ENCODE measurements at places on chromosomes 7 and 10.
A peak's percentile ranks its signal among the peaks of the same experiment; 100 is the strongest.

- no peak for DNase-seq
Measured at GRCh38 chr10:67790534-67791408, 47.2 kb downstream of the DNAJC12 start.

DNA sequence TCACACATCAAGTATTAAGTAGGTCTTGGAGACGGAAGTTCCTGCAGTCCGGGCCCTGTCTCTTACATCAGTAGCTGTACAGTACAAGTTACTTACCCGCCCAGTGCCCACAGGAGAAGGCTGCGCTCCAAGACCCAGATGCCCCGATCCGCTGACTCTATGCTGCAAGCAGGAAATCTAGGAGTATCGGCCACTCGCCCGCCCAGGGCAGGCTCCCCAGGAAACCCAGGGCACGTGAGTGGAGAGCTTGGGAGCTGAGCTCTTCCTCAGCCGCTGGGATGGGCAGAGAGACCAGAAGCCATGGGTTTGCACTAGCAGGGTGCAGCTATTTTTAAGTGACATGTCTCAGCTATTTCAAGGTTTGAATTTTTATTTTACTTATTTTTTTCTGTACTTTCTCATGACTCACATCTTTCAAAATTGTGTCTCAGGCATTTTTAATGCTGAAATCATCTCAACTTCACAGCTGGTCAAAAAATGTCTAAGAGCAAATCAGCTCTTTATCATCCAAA lies 1.9 kb upstream of the GPER1 start:
- no peak for DNase-seq

DNA sequence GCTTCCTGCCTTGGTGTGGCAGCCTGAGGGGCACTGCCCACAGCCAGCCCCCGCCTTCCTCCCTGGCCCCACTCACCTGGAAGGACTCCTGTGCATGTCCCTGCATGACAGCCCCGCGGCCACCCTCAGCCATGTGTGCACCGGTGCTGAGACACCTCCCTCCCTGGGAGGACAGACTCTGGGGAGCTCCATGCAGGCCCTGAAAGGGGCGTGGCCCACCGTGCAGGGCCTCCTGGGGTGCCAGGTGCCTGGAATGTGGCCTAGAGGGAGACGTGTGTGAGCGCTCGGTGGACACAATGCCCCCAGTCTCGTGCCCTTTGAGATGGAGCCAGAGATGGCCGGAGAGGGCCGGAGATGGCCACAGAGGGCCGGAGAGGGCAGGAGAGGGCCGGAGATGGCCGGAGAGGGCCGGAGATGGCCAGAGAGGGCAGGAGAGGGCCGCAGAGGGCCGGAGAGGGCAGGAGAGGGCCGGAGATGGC lies 59.1 kb upstream of the PPP2R2D start:
- DNase-seq: no peak

GRCh38 chr10:75776738-75777504 lies 345.5 kb downstream of the LRMDA start:
- no peak for DNase-seq

DNA sequence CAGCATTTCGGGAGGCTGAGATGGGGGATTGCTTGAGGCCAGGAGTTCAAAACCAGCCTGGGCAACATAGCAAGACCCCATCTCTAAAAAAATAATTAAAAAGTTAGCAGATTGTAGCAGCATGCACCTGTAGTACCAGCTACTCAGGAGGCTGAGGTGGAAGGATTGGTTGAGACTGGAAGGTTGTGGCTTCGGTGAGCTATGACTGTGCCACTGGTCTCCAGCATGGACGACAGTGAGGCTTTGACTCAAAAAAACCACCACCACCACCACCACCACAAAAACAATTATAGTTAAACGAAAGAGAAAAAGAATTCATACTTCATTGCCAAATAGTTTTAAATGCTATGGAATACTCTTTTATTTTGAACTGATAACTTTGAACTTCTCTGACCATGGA lies 63.4 kb downstream of the VTI1A start:
- DNase-seq: no peak

GRCh38 chr10:1600861-1601260 lies 136.5 kb downstream of the ADARB2 start:
- no peak for DNase-seq

- peak; percentile 68 for DNase-seq
Measured at GRCh38 chr10:110354322-110354766, 49.6 kb upstream of the SMNDC1 start.

DNA sequence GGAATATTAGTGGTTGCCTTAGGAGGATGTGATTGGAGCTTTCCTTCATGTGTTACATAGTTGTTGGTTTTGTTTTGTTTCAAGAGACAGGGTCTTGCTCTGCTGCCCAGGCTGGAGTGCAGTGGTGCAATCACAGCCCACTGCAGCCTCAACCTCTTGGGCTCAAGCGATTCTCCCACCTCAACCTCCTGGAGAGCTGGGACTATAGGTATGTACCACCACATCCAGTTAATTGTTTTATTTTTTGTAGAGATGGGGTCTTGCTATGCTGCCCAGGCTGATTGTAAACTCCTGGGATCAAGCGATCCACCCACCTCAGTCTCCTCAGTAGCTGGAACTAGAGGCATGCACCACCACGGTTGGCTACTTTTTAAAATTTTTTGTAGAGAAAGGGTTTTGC lies 86.1 kb downstream of the RABGEF1 start:
- no peak for DNase-seq

DNA sequence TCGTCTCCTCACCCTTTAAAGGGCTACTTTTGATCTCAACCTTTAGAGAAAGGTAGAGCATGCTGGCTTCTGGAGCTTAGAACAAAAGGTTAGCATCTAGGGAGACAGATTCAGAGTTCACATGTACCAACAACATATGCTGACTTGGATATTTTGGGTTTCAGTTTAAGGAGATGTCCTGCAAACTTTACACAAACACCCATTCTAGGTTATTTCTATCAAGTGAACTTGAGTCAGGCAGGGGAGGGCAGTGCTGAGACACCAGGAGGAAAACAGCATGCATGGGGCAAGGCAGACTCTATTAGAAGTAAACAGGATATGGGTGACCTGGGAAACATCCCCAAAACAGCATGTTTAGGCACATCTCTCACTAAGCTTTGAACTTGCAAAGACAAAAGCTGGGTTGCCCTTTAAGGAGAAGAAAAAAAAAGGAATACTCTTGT lies 43.8 kb downstream of the ARL4A start:
- DNase-seq: no peak

- no peak for DNase-seq
Measured at GRCh38 chr10:110023785-110024465, 16.1 kb downstream of the ADD3 start.

- DNase-seq: no peak
Measured at GRCh38 chr10:22324893-22325271, 4.0 kb downstream of the BMI1 start.

DNA sequence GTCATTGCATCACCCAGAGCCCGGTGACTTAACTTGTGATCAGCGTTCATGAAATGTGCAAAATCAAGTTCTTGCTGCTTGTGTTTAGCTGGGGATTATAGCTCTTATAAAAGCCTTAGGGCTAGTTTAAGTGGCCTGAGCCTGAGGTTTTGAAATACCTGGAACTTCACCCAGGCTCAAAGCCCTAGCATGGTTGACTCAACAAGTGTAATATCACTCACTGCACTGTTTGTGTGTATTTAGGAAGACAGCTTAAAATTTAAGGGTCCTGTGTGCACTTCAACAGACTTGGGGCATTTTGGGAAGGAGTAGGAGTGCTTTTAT lies 489.5 kb downstream of the GATA3 start:
- DNase-seq: no peak

DNA sequence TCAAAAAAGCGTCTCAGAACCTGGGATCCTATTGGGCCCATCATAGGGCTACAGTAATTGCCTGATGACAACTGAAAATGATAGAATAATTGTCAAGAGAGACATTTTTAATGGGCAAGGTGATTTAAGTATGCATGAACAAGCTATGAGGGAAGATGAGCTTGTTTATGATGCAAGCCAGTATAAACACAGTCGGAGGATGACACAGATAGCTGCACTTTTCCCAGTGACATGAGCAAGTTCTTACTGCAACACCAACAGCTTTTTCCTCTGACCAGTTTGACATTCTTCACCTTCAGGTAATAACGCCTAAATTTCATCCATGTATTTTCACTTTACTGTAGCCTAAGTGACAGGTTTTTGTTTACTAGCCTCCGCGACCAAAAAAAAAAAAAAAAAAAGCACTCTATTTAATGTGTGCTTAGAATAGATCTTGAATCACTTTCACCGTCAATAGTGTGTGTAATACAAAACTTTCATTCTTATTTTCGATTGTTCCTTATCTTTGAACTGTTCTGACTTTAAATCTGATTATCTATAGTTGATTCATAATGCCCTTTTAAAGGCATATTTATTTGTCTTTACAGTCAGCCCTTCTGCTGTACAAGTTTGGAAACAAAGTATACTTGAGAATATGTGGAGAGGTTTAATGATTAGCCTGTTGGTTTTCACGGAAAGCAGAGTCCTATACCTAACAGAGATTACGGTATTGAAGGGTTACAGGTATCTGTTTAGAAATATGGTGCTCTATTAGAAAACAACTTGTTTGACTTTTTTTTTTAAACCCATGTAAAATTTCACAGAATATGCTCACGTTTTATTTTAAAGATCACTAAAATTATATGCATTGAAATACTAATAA lies 1.7 kb downstream of the FOXP2 start:
- DNase-seq: no peak

GRCh38 chr10:100562008-100562672 lies 26.4 kb downstream of the HIF1AN start:
- DNase-seq: peak; percentile 36

DNA sequence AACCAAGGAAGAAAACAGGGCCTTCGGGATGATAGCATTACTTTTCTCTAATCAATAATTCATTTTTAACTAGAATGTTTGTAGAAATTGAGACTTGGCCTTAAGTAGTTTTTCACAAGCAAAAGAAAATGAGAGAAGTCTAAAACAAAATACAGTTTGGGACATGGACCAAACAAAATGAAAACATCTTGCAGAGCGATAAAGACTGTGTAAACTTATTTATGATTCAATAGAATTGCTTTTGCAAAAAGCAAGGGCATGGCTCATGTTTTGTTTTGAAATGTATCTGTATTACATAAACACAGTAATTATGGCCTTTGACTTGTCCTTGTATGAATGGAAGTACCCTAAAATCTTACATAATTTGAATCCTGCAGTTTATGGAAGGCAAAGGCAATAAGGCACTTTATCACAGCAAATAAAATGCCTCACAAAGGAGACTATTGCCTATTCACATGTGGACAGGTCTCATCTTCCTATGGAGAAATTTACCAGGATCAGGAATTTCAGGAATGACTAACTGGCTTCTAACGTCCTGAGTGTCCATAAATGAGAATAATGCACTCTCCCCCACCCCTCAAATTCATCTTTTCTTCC lies 295.2 kb downstream of the PTEN start:
- no peak for DNase-seq

DNA sequence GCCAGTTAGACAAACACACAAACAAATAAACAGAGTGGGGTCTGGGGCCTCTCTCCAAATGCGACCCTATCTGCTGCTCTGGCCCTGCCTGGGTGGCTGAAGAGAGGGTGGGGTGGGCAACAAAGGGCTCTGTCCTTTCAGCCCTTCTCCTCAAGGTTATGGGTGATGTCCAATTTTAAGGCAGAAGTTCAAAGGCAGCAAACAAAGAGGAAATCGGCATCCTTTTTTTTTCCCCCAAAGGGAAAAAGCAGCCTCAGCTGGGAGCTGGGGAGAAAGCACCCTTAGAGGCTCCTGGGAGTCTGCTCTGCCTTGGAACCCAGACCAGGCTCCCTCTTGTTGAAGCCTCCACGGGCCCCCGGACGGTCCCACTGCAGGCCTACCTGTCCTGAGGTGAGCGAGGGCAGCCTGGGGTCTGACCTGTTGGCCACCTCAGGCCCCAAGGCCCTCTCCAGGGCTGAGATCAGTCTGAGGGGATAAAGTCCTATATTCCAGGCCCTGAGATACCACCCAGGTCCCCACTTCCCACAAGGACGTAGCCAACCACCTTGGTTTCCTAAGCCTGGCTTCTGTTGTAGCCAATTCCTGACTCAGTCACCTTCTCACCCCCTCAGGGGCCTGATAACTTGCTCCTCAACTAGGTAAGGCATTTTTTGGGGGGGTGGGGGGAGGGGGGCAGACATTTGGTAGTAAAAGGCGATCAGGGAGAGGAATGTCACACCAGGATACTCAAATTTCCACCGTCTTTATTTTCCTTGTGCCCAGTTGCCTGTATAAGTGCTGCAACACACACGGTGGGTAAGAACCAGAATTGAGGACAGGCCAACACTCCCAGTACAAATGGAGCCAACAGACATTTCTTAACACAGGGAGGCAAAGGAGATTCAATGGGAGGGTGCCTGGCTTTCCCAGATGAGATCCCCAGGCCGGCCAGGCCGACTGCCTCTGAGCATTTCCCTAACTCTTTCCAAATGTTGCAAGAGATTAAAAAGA lies 4.3 kb downstream of the HOXA11 start:
- no peak for DNase-seq

GRCh38 chr10:109913306-109913892 lies 9.9 kb downstream of the XPNPEP1 start:
- no peak for DNase-seq

DNA sequence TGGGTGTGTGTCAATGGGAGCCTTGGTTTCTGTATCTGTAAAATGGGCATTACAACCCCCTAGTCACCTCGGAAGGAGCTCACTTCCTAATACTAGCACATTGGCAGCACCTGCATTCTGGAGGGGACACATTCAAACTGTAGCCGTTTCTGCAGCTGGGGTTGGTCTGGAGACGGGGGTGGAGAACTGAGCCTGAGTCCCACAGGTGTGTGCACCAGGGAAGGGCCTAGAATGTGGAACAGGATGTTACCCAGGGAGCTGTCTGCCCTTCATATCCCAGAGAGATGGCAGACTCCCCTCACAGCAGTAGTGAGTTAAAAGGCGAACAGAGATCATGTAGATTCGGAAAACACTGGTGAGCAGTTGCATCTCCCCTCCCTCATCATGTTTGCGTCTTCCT lies 272.8 kb upstream of the ZNF32 start:
- no peak for DNase-seq

- no peak for DNase-seq
Measured at GRCh38 chr10:4043897-4044665, 259.1 kb upstream of the KLF6 start.

DNA sequence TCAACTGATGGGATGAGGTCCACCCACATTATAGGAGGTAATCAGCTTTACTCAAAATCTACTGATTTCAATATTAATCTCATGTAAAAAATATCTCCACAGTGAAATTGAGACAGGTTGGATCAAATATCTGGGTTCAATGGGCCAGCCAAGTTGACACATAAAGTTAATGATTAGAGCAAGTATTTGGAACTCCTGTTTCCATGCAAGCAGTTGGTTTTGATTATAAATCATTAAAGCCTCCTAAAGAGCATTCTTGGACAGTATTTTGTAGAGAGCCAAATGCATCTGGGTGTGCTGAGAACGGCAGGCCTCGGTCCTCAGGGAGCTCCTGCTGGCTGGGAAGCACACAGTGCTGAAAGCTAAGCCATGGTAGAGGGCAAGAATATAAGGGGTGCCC lies 126.9 kb upstream of the BTBD16 start:
- no peak for DNase-seq

- DNase-seq: no peak
Measured at GRCh38 chr10:56142092-56142728, 218.8 kb downstream of the ZWINT start.

DNA sequence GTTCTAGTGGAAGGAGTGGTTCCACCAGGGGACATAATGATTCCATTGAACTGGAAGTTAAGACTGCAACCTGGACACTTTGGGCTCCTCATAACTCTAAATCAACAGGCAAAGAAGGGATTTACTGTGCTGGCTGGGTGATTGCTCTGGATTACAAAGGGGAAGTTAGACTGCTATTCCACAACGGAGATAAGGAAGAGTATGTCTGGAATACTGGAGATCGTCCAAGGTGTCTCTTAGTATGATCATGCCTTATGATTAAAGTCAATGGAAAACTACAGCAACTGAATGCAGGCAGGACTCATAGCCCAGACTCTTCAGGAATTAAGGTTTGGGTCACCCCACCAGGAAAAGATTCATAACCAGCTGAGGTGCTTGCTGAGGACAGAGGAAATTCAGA lies 310.6 kb upstream of the MGMT start:
- DNase-seq: no peak
